ENCODE measurements at places on chromosomes 4 and X.

DNA sequence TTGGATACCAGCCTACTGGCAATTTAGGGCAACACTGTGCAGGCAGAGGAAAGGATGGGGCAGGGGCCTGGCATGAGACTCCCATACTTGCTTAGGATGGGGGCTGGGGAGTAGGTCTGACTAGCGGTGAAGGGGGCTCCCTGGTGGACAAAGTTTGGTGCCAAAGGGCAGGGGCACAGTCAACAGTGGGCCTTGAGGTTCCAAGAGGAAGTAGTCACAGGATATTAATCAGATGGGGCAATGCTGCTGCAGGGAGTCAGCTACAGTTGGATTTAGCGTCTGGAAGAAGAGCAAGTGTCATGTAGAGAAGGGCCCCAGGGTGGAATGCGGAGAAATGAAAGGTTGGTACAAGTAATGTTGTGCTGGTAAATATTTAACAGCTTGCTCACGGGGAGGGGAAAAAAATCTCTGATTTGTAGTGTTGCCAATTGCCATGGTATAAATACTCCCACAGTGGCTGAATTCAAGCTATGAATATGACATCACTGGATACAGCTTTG, 139.4 kb downstream of the PJA1 start:
- DNase-seq, result no peak

DNA sequence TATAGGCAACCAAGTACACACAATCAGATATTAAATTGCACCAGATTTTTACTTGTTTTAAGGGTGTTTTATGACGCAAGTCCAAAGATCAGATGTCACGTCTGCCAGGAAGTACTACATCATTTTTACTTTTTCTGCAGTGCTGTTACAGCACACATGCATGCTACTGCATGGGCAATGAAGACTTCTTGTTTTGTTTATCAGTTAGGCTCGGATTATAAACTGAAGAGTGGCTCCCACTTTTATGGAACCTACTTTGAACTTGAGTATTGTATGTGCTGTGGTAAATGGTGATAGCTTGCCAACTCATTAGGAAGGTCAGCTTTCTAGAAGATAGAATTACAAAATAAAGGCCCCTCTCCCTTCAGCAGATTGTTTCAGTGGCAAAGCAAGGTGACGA, 131.6 kb downstream of the CEP135 start:
- no peak for DNase-seq

DNA sequence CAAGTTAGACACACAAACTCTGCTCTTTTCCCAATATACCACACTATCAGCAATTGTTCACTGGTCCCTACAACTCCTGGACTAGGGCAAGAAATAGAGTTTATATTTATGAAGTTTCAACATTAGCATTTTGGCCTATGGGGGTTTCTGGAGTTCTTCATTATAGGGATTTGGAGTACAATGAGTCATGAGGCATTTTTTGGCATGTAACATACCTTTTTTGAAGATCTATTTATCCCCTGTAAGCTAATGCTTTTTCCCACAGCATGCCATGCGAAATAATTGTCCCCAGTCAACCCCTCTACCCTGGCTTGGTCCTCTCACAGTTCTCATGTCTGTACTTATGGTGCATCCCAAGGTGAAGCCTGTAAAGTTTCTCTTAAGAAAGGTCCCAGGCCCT, 36.7 kb upstream of the EDA2R start:
- DNase-seq, result no peak

DNA sequence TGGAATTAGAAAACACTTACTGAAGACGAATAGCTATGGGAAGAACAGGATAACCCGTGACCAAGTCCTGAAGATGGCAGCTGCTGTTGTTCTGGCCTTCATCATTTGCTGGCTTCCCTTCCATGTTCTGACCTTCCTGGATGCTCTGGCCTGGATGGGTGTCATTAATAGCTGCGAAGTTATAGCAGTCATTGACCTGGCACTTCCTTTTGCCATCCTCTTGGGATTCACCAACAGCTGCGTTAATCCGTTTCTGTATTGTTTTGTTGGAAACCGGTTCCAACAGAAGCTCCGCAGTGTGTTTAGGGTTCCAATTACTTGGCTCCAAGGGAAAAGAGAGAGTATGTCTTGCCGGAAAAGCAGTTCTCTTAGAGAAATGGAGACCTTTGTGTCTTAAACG, 2.4 kb downstream of the AGTR2 start:
- DNase-seq, result no peak

DNA sequence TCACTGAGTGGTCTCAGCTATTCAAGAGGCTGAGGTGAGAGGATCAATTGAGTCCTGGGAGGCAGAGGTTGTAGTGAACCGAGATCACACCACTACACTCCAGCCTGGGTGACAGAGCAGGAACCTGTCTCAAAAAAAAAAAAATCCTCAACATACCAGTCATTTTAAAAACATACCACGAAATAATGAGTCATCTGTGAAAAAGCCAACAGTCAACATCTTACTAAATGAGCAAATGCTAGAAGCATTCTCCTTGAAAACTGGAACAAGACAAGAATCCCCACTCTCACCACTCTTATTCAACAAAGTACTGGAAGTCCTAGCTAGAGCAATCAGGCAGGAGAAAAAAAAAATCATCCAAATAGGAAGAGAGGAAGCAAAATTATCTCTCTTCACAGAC, 104.0 kb upstream of the ARHGEF9 start:
- no peak for DNase-seq

DNA sequence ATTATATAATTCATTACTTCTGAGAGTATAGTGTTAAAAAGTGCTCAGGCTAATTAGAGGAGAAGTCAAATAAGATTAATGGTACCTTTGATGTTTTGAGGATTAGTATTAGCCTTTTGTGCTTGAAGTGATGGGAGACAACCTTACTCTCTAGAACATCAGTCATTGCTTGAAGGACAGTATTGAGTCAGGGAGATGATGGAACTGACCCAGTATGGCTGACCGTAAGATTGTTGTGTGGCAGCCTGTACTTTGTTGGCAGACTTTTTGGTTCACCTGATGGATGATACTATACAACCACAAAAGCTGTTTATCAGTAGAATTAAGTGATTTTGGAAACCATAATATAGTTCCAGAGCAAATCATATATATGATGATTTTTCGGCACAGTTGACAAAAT, 9.9 kb downstream of the OGT start:
- DNase-seq, result no peak

- no peak for DNase-seq
Measured at GRCh38 chr4:124629681-124630080, 82.9 kb downstream of the ANKRD50 start.

- DNase-seq, result no peak
Measured at GRCh38 chr4:147017081-147017480, 71.4 kb upstream of the TTC29 start.

DNA sequence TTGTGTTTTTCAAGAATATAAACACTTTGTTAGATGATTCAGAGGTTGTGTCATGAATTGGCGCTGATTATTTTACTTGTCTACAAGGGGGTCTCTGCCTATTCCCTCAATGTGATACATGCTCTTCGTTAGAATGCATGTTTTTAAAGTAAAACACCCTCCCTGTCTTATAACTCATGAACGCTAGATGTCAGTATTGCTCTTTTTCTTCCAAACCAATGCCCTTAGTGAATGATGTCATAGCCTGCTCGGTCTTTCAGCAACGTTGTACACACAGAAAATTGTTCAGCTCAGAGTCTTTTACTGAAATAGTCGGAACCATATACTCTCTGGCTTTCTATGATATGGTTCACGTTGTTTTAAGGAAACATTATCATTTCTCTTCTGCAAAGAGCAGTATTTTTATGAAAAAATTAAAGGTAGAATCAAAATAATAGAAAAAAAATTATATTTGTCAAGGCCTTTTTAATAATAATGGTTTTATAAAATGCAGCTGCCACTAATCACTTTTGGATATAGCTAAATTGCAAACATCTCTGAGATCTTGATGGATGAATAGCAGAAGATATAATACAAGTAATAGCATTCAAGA, 292.9 kb downstream of the TLL1 start:
- peak; percentile 56 for DNase-seq

Data from NCI-H1930 (cell line).